T-helper 2 cell treated with Interferon-gamma antibody and Interleukin-4, amounts not matched to agents 100 ng/mL and 5 ng/mL, for 36 hours (primary cell): ENCODE measurements at places on chromosomes 6 and 20. TPM values are rescaled to one million over a fixed set of nuclear protein-coding genes. Genes with fewer than 3 reads are reported as not detected.

Gene ISM1
- total RNA-seq: 3.0 and 3.8 TPM in 2 replicates

Gene ANKRD6
- 0.93 and 1.3 TPM in 2 replicates for total RNA-seq

Gene ANKRD66
- not detected in 2 replicates for total RNA-seq

Gene GTSF1L
- total RNA-seq: 0.23 TPM in 1 of 2 replicates, not detected in the other

Gene PMEPA1
- total RNA-seq: 0.14 and 0.25 TPM in 2 replicates

Gene SERPINB1
- 67.0 and 67.4 TPM in 2 replicates for total RNA-seq

Gene FAM50B
- 11.0 and 11.2 TPM in 2 replicates for total RNA-seq

Gene FAXC
- 0.23 TPM in 1 of 2 replicates, not detected in the other for total RNA-seq

Gene SCAF8
- 38.2 and 39.8 TPM in 2 replicates for total RNA-seq

Gene TFB1M
- 20.9 and 24.6 TPM in 2 replicates for total RNA-seq

Gene IER3
- 20.9 and 21.6 TPM in 2 replicates for total RNA-seq

Gene NKX2-2
- not detected in 2 replicates for total RNA-seq

Gene GJA10
- total RNA-seq: 0.14 TPM in 1 of 2 replicates, not detected in the other

Gene MYMX
- not detected in 2 replicates for total RNA-seq

Gene HSPA12B
- not detected in 2 replicates for total RNA-seq

Gene BTN1A1
- not detected in 2 replicates for total RNA-seq

Gene OR2H2
- total RNA-seq: not detected in 2 replicates

Gene COL10A1
- total RNA-seq: not detected in 2 replicates

Gene SAMD3
- 72.3 and 75.7 TPM in 2 replicates for total RNA-seq

Gene BHLHE23
- not detected in 2 replicates for total RNA-seq

Gene EBF4
- total RNA-seq: 3.3 and 3.7 TPM in 2 replicates

Gene SLC26A8
- total RNA-seq: not detected in 2 replicates
